Cerebellum (tissue), 4 donors: ENCODE measurements at places on chromosomes 7 and 10. TPM values are rescaled to one million over a fixed set of nuclear protein-coding genes. Genes with fewer than 3 reads are reported as not detected.

DNA sequence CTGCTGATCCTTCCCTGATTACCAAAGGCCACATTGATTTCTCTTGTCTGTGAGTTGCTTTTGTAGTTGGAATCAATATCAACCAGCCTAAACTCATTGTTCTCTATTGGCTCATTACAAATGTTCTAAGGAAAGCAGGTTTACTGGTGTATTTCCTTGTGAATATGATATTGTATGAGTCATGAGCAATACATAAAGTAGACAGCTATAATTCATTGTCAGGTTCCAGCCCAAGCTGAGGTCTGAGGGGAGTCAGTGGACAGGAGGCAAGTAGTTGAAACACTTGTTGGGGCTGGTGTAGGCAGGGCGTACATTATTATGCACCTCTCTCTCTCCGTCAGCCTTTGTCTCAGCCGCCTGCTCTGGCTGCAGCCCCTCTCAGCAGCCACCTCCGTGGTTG is 451.7 kb downstream of the IPMK start:
- DNase-seq = no peak

DNA sequence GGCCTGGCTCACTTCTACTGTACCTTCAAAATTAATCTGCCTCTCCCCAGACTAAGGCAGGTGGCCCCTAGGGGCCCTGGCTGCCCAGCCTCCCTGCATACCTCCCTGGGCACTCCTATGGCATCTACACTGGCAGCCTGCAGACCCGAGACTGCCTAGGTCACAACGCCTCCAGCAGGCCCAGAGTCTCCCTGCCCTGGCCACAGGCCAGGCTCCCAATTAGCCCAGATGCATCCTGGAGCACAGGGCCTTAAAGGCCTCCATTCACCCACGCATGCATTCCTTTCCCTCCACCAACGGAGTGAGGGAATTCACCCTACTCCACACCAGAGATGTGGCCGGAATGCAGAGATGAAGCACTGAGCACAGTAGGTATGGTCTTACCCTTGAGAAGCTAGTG is 1.9 kb downstream of the CHAT start:
- DNase-seq = no peak

DNA sequence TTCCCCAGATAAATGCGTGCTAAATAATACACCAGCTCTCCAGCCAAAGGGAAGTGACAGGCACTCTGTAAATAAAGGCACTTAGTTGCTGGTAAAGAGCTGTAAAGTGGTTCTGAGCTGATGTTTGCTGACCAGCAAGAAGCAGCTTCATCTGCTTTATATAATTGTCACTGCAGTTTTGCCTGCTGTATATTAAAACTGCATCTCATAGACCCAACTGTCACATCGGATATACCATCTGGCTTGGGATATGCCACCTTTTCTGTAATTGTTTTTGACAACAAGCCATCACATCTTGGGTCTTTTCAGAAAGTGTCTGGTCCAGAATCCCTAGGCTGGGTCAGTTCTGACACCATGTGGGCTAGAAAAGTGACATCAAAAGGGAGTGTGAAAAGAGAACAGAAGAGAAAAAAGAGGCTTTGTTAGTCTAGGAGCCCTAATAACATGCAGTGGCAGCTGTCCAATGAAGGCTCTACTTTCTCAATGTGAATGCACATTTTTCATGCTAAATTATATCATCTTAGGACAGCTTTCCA is 697.6 kb downstream of the KCNMA1 start:
- no peak for DNase-seq

- peak; percentile 30 for DNase-seq
These were observed 346.8 kb upstream of the NFE2L3 start for GRCh38 chr7:25805027-25805687.

SYT15 gene
- 1.8 TPM for total RNA-seq

DNA sequence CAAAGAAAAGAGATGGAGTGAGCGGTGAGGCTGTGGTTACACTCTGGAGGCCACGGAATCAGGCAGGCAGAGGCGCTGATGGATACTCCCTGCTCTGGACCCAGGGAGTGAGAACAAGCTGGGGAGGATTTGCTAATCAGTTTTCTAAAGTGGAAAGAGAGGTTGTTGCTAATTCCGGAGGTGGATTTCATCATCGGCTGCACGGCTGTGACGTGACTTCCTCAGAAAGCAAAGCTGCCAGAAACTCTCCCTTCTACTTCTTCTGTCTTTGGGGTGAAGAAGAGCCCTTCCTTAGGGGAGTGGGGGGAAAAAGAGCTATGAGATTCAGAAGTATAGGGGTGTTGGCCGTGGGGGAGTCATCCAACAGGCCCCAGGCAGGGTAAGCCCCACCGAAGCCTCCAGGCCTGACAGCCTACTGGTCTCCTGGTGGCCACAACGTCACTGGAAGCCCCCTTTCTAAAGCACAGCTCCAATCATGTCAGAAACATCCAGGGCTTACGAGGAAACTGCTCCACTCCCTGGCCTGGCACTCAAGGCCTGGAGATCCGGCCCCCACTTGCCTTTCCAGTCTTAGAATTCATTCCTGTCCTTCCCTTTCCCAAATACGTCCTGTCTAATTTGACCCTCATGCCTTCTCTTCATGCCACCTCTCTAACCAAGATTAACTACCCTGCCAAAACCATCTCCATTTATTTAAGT is 114.5 kb downstream of the HIP1 start:
- no peak for DNase-seq

- no peak for DNase-seq
These were observed 17.0 kb upstream of the BAG3 start for GRCh38 chr10:119634219-119634544.

DNA sequence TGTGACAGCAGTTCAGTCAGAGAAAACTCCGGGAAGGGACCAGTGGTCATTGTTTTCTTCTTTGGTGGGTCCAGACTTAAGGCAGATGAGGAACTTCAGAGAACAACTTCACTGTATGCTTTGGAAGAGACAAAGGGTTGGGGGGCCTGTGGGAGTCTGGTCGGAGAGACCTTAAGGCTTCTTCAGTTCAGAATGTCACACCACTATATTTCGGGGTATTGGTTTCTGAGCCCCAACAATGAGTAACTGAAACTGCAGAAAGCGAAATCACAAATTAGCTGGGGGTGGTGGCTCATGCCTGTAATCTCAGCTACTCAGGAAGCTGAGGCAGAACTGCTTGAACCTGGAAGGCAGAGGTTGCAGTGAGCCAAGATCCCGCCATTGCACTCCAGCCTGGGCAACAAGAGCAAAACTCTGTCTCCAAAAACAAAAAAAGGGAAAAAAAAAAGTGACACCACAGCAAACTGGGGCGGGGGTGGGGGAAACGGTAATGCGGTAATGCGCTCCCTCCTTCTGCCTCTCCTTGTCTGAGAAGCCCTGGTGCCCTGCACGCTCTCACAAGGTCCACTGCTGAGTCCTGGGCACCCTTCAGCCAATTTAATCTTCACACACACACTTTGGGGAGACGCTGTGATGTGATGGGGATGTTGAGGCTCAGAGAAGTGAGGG is 2.2 kb upstream of the ADIRF start:
- no peak for DNase-seq

DNA sequence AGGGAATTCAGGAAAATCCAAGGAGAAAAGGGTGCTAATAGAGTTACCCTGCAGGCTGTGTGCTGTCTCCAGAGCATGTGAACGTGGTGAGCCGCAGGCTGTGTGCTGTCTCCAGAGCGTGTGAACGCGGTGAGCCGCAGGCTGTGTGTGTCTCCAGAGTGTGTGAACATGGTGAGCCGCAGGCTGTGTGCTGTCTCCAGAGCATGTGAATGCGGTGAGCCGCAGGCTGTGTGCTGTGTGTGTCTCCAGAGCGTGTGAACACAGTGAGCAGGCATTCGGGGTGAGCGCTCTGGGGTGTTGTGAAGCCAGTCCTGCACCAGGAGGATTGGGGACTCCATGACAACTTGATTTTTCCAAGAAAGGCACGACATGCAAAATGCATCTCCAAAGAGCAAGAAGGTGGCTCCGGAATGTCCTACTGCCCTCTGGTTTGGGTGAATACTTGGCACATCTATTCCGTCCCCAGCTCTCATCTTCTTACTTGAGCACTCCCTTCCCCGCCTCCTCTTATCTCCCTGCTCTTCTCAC is 407.9 kb upstream of the SHH start:
- DNase-seq = no peak

DNA sequence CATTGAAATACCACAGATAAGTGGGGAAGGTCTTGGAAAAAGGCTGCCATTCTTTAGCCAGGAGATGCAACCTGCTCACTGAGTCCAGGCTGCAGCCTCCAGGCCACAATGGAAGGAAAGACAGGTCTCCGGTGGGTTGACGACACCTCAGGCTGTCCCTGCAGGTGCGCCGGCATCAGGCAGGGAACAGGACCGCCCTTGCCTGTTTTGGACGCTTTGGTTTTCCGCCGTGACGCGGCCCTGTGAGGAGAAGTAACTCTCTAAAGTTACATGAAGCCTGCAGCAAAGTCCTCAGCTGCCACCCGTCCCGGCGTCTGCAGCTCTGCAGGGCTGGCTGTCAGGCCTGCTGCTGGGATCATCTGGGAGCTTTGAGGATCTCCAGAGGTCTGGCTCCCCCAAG is 147.0 kb downstream of the WDR37 start:
- no peak for DNase-seq

DNA sequence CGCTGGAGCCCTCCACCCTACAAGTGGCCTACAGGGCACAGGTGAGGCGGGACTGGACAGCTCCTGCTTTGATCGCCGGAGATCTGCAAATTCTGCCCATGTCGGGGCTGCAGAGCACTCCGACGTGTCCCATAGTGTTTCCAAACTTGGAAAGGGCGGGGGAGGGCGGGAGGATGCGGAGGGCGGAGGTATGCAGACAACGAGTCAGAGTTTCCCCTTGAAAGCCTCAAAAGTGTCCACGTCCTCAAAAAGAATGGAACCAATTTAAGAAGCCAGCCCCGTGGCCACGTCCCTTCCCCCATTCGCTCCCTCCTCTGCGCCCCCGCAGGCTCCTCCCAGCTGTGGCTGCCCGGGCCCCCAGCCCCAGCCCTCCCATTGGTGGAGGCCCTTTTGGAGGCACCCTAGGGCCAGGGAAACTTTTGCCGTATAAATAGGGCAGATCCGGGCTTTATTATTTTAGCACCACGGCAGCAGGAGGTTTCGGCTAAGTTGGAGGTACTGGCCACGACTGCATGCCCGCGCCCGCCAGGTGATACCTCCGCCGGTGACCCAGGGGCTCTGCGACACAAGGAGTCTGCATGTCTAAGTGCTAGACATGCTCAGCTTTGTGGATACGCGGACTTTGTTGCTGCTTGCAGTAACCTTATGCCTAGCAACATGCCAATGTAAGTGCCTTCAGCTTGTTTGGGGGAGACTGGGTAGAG is at the start of gene COL1A2:
Gene COL1A2 (plus strand): TSS at position 459 of the 704 bp plus-strand sequence. CDS start 137 bp downstream, at position 596.
- DNase-seq = no peak

ATOH7 gene
- 1.5 TPM for total RNA-seq

GRCh38 chr7:70044064-70044463 is 445.8 kb downstream of the AUTS2 start:
- DNase-seq = no peak

GRCh38 chr10:33412653-33413361 is 78.3 kb upstream of the NRP1 start:
- no peak for DNase-seq

ENTPD1 gene
- total RNA-seq = 12.2 TPM

ALKBH4 gene
- total RNA-seq = 13.8 TPM

DNA sequence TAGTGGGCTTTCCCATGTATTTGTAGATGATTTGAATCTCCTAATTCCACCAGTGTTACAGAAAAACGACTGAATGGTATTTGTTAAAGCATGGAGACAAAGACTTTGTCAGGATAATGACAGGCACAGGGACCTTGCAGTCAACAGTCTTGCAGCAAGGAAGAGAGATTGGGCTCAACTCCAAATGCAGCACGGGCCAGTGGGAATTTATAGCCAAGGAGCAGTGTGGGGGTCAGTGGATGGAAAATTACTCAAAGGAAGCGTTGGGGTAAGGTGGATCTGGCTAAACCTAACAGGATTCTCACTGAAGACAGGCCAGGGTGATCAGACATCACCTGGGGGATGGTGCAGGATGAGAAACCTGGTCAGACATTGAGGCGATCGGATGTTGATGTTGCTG is 24.3 kb downstream of the CPVL start:
- DNase-seq = peak; percentile 81

- no peak for DNase-seq
These were observed 70.0 kb upstream of the FAM13C start for GRCh38 chr10:59432207-59432900.

THNSL1 gene
- total RNA-seq = 11.4 TPM

OR2A7 gene
- 0.91 TPM for total RNA-seq

- DNase-seq = no peak
These were observed 57.7 kb downstream of the MYPN start for GRCh38 chr10:68166871-68167585.

DNA sequence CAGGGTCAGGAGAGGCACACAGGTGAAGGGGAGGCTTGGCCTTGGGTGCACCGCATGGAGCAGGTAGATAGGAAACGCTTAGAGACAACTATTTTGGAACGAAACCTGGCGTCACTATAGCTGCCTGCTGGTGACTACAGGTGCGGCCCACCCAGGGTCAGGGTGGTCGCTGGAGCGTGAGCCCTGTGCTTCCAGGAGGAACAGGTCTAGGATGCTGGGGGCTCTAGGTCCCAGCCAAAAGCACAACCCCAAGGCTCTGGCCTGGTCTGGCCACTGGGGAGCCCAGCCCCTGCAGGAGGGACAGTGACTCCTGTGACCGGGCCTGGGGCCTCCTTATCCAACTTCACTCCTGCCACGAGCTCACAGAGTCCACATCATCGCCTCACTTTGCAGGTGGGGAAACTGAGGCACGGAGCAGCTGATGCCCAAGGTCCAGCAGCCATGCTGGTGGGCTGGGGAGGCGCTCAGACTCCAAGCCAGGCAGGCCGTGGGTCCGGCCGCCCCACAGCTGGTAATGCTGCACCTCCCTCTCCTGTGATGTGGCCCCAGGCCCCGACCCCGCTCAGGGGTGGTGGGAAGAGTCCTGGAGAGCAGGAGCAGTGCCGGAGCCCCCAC is 9.0 kb downstream of the LFNG start:
- DNase-seq = no peak

FOXP2 gene
- total RNA-seq = 228 TPM

DNA sequence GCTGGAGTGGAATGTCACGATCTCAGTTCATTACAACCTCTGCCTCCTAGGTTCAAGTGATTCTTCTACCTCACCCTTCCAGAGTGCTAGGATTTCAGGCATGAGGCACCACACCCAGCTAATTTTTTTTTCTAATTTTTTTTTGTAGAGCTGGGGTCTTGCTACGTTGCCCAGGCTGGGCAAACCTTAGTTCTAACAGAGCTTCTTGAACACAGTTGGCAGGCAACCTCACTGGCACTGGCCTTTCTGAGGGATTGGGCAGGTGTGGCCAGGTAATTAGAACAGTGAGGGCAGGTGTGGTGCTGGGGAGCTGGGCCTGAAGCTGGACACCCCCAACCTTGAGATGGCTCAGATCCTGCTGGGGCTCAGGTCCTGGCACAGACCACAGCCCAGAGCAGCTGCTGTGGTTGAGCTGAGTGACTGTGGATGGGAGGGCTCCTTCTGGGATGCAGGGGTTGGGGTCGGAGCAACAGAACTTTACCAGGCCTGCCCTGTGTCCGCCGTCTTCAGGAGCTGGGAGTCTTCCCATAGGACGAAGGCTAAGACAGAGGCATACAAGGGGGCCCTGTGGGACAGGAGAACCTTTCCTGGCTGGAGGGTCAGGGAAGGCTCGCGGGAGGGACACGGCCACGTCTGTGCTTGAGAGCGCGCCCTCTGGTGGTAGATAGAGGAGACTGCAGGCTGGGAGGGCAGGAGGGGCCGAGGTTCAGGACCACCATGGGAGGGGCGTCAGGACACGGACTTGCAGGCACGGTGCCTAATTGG is 48.2 kb downstream of the COL26A1 start:
- no peak for DNase-seq

GRCh38 chr7:156524818-156525597 is 115.6 kb upstream of the RNF32 start:
- no peak for DNase-seq
